Activated CD8-positive, alpha-beta T cell treated with anti-CD3 and anti-CD28 coated beads, Interleukin-2, amount 10 ng/mL, durations not matched to agents 7 days and 5 days (primary cell): ENCODE measurements at places on chromosomes 16 and 17.
A peak's percentile ranks its signal among the peaks of the same experiment; 100 is the strongest.

DNA sequence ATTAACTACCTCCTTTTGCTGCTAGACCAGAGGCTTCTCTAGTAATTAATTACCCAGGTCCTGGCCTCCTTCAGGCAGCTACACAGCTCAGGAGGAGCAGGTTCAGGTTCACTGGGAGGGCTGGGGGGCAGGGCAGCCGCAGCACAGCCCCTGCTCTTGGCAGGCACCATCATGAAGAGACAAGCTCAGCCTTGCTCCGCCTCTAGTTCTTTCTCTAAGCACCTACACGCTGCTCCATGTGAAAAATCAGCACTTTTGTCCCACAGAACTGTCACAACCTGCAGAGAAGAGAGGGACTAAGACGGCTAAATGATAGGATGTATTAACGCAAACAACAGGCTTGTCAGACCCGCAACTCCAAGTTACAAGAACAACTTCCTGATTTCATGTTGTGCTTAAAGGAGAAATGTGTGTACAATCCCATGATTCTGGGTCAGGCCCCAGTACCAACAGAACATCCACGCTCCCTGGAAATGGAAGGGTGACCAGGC, 53.4 kb downstream of the GRB2 start:
- H3K4me1 ChIP-seq = peaks cover 61% of the 10 kb centered on the region
- H3K27ac ChIP-seq = peak overlapping the region; percentile 78
- no peak overlapping the region for H3K4me3 ChIP-seq
- DNase-seq = no peak

DNA sequence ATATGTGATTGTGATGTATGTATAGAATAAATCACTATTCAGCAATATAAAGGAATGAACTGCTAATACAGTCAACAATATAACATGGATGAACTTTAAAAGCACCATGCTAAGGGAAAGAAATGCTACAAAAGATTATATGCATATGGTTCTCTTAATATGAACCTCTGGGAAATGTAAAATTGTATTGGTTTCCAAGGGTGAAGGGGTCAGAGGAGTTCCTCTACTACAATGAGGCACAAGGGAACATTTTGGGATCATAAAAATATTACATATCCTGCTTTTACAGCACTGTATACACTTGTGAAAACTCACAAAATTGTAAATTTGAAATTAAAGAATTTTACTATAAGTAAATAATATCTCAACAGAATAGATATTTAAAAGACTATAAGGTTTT, 111.4 kb downstream of the CA10 start:
- DNase-seq = no peak
- H3K36me3 ChIP-seq = no peaks in the 10 kb centered on the region
- no peaks in the 10 kb centered on the region for H3K27me3 ChIP-seq
- H3K27ac ChIP-seq = no peak overlapping the region

GRCh38 chr17:79983456-79983855, 52.2 kb downstream of the TBC1D16 start:
- no peak for DNase-seq
- H3K4me3 ChIP-seq = no peak overlapping the region
- H3K4me1 ChIP-seq = no peaks in the 10 kb centered on the region
- no peaks in the 10 kb centered on the region for H3K36me3 ChIP-seq
- H3K27ac ChIP-seq = no peak overlapping the region
- no peaks in the 10 kb centered on the region for H3K27me3 ChIP-seq

DNA sequence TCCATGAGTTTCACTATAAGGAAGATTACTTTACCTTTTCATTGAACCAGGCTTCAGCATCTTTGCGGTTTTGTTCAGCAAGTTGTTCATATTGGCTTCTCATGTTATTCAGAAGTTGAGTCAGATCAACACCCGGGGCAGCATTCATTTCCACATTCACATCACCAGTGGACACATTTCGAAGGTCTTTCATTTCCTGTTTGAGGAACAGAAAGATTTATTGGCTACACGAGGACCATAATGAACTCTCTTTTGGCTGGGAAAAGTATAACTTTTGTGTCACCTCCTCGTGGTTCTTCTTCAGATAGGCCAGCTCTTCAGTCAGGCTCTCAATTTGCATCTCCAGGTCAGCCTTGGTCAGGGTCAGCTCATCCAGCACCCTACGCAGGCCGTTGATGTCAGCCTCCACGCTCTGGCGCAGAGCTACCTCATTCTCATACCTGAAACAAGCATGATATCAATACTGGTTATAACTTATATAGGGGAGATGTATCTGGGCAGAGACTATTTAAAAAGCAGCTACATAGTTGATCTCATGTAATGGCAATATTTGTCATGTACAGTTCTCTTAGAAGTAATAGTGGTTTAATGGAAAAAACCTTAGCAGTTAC, 2.1 kb downstream of the KRT10 start:
- no peak for DNase-seq
- H3K27ac ChIP-seq = no peak overlapping the region
- peaks cover 36% of the 10 kb centered on the region for H3K36me3 ChIP-seq
- peak overlapping the region; percentile 82 for H3K4me3 ChIP-seq
- no peaks in the 10 kb centered on the region for H3K27me3 ChIP-seq

GRCh38 chr17:60680754-60681153, 3.1 kb downstream of the BCAS3 start:
- H3K4me3 ChIP-seq = no peak overlapping the region
- DNase-seq = no peak
- no peaks in the 10 kb centered on the region for H3K27me3 ChIP-seq
- no peak overlapping the region for H3K27ac ChIP-seq
- H3K36me3 ChIP-seq = peaks cover 3% of the 10 kb centered on the region
- peaks cover 20% of the 10 kb centered on the region for H3K4me1 ChIP-seq

- no peak for DNase-seq
- no peak overlapping the region for H3K27ac ChIP-seq
- no peaks in the 10 kb centered on the region for H3K27me3 ChIP-seq
- H3K4me1 ChIP-seq = peaks cover 7% of the 10 kb centered on the region
- no peak overlapping the region for H3K4me3 ChIP-seq
Observed at GRCh38 chr17:63278728-63279442, 167.2 kb downstream of the CYB561 start.

DNA sequence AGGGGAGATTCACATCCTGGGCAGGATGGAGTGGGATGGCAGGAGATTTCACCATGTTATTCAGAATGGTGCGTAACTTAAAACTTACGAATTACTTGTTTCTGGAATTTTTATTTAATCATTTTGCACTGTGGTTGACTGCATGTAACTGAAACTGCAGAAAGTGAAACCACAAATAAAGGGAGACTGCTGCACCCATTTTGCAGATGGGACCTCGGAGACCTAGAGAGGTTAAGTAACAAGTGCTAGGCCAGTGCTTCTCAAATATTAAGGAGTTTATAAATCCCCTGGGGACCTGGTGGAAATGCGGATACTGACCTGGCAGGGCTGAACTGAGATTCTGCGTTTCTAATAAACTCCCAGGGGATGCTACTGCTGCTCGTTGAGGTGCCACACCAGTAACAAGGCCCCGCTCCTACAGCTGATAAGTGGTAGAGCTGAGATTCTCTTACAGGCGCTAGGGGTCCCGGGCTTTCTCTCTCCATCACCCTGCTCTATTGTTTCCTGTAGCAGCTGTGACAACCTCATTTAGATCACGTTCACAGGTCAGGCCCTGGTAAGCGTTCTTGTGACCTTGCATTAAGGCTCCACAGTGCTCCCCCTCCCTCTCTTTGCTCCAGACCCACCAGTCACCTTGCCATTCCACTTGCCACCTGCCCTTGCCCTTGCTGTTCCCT, 167.1 kb upstream of the CDH13 start:
- no peak overlapping the region for H3K4me3 ChIP-seq
- no peak overlapping the region for H3K27ac ChIP-seq
- H3K36me3 ChIP-seq = no peaks in the 10 kb centered on the region

GRCh38 chr17:36188891-36189306, 7.7 kb downstream of the CCL3L1 start:
- peak; percentile 81 for DNase-seq
- peaks cover 57% of the 10 kb centered on the region for H3K4me1 ChIP-seq
- H3K27me3 ChIP-seq = peaks cover 14% of the 10 kb centered on the region
- peak overlapping the region; percentile 80 for H3K27ac ChIP-seq

DNA sequence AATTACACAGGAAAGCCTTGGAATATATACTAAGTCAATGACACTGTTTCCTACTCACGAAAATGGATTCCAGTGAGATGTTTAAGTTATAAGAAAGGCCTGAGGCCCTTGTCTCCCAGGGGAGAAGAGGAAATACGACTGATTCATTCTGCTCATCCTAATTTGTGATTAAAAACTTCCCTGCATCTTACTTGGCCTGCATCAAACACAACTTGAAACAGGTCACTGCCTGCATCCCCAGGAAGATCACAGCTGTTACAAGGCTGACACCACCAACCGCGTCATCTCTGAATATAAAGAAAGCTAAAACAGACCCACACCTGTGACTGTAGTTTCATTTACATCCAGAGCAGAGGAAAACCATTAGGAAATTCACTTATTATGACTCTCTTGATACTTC, 121.9 kb downstream of the DNAH3 start:
- DNase-seq = no peak
- peaks cover 8% of the 10 kb centered on the region for H3K27me3 ChIP-seq
- H3K27ac ChIP-seq = no peak overlapping the region
- no peak overlapping the region for H3K4me3 ChIP-seq
